ENCODE measurements at places on chromosomes 2 and 18.
A peak's percentile ranks its signal among the peaks of the same experiment; 100 is the strongest.

DNA sequence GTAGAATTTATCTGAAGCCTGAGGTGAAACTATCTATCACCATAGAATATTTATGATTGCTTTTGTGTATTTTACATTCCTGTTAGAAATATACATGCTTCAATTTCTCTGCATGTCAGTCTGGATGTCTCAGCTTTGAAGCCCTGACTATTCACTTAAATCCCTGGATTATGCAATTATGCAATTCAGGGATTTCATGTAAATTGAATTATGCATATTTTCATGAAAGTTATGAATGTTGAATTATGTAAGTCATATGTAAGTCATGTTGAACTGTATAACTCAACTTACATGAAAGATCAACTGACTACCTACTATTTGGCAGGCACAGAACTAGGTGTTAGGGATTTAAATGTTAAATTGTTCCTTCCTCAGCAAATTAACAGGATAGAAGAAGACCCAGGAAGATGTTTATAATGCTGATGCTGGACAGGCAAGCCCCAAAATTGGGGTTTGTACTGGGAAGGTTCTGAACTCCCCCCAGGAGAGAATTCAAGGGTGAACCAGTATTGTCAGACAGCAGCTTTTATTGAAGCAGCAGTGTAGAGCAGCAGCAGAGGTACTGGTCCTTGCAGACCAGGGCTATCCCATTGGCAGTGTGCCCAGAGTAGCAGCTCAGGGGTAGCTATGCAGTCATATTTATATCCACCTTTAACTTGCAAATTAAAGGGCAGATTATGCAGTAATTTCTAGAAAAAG is 236.5 kb downstream of the ZNF804A start:
- DNase-seq, result no peak

DNA sequence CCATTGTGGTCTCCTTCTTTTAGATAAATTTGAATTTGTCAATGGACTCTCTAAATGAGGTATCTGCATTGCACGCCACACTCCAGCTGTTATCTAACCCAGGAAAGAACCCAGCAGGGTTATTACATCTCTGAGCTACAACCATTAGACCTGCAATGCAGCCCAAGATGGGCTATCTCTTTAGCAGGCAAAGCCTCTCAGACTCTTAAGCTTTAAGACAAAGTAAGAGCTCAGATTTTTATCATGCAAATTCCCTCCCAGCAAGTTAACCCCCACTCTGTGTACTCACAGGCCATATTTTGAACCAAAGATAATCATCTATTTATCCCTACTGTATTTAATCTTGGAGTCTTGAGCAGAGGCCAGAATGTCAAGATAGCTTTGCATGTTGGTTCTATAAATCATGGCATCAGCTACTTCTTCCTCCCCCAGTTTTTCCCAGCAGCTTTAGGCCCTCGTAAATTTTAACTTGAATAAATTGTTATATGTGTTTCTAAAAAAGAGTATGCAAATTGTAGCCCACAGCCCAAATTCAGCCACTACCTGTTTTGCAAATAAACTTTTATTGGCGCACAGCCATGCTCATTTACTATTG is 273.7 kb upstream of the PKDCC start:
- DNase-seq, result no peak

DNA sequence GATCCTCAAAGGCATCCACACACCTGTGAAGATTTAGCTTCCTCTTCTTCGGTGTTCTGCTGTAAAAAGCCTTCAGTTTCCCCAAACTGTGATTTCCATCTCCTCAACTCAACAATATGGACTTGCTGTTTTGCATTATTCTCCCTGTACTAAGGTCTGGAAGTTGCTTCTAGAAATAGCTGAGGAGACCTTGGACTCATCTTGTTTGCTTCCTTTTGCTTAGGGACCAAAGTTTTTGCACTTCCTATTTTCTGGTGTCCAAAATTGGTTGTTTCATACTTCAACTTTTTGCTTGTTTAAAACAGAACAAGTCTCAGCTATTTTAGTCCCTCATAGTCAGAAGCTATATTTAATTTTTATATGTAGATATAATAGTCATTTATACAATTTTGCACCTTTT is 201.9 kb upstream of the COPS8 start:
- DNase-seq, result no peak

GRCh38 chr2:30706534-30707303 is 100.5 kb downstream of the CAPN13 start:
- DNase-seq, result no peak

DNA sequence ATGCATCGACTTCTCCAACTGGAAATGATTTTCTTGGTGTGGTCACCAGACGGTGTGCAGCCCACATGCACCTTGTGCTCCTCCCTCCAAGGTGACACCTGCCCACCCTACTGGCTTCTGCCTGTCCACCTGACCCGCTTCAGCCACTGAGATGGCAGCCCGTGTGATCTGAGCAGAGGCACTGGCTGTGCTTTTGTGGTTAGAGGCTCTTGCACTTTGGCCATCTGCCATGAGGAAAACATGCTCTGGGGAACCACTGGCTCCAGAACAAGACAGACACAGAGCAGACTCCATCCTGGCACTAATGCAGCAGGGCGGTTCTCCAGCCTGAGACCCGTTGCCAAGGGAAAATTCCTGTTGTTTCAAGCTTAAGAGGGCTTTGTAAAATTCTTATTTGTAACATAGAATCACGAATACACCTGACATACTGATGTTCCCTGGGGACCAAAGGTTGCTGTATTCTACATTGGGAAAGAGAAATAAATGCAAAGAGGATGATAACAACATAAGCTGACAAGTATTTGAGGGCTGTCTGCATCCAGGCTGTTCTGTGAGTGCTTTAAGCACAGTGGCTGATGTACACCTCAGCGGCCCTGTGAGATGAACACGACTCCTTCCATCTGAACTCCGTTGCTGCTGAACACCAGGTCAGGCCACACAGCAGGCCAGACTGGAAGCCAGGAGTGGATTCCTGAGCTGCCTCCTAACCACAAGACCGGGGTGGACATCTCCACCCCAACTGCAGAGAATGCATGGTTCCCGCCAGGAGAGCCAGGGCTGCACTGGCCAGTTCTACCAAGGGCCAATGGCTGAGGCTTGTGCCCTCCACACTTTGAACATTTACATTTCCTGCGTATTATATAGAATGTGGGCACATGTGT is 820.4 kb downstream of the GALR1 start:
- DNase-seq, result no peak

DNA sequence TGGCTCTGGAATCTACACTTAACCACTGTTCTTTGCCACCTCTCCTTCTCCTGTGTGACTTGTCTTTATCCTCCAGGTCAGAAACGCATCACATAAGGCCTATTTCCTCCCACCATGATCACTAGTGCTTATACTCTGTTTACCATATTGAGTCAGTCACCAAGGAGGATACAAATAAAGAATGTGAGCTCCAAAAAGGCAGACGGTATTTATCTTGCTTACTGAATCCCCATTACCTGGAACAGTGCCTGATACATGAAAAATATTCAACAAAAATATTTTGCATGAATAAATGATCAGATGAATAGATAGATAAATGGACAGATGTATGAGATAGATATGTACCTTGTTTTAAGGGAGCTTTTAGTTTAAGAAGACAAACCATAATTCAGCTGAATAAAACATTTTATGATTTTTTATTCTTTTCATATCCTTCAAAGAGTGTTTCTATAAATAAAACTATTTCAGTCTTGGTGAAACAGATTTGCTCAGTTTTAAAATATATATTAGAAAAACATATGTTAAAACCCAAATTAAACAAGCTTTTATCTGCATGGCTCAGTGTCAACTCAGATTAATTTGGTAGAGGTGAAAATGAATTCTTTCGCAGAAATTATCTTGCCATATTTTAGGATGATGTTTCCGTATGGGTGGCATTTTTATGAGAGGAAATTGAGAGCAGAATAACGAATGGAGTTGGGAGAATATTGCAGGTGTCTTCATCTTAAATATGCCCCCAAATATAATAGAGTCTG is 799.9 kb downstream of the DCC start:
- DNase-seq, result no peak

DNA sequence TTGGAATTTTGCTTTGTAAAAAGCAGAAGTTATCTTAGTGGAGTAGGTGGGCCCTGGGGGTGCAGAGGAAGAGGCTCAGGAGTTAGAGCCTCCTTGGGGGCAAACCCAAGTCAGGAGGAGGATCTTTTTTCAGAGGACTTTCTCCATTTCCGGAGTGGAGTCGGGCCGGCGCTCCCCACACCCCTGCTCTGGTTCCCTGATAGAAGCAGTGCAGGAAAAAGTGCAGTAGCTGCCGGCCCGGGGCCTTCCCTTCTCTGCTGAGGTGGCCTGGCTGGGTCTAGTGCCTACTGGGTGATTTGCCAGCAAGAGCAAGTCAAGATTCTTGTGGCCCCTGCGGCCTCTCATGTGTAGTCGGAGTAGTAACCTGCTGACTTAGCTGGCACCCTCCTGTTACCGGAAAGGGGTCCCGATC is 124.2 kb upstream of the HS6ST1 start:
- DNase-seq, result no peak

DNA sequence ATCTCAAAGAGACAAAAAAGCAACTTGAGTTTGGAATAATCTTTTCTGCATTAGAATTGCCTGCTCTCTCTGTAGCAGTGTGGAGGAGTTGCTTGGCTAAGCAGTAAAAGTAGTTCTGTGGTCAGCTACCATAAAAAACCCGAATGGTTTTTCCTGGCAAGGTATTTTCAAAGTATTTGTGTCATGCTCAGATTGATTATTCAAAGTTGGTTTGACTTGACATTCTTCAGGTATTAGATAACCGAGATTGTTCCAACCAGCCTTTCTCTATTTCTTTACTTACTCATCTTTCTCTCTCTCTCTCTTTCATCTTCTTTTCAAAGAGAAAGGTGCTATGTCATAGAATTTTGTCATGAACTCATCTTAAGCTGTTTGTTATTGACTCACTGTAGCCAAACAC is 404.9 kb downstream of the CPS1 start:
- no peak for DNase-seq

- DNase-seq, result no peak
Observed at GRCh38 chr2:80086831-80087230, 217.7 kb downstream of the LRRTM1 start.

GRCh38 chr18:9561759-9562158 is 52.6 kb downstream of the PPP4R1 start:
- no peak for DNase-seq

- DNase-seq, result no peak
Observed at GRCh38 chr2:6538607-6539006, 327.1 kb downstream of the CMPK2 start.

- peak; percentile 43 for DNase-seq
Observed at GRCh38 chr18:56574861-56575260, 63.5 kb downstream of the TXNL1 start.

- DNase-seq, result no peak
Observed at GRCh38 chr2:134220344-134220974, 33.4 kb upstream of the MGAT5 start.

GRCh38 chr18:217532-218336 is 50.1 kb downstream of the THOC1 start:
- no peak for DNase-seq

DNA sequence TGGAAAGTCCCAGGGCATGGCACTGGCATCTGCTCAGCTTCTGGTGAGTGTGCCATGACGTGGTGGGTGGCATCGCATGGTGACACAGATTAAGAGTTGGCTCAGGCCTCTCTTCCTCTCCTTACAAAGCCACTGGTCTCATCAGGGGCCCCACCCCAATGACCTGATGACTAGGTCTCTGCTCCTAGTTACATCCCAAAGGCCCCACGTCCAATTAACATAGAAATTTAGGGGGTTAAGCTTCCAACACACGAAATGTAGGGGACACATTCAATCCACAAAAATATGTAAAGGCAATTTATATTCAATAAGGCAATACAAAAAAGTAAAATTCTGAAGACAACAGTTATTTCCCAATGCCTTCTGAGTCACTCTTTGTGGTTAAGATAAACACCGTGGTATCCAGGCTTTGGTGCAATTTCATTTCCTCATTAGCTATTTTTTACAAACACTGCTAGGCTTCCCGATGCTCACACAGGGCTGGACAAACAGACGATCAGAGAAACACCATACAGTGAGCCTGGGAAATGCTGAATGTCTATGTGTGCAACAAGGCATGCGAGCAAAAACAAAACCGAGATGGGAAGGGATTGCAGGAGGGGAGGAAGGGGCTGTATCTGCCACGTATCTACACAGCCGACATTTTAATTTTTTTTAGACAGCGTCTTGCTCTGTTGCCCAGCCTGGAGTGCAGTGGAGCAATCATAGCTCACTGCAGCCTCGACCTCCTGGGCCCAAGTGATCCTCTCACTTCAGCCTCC is 67.2 kb downstream of the MBP start:
- DNase-seq, result peak; percentile 79

- no peak for DNase-seq
Observed at GRCh38 chr2:106921451-106921850, 35.5 kb upstream of the ST6GAL2 start.

DNA sequence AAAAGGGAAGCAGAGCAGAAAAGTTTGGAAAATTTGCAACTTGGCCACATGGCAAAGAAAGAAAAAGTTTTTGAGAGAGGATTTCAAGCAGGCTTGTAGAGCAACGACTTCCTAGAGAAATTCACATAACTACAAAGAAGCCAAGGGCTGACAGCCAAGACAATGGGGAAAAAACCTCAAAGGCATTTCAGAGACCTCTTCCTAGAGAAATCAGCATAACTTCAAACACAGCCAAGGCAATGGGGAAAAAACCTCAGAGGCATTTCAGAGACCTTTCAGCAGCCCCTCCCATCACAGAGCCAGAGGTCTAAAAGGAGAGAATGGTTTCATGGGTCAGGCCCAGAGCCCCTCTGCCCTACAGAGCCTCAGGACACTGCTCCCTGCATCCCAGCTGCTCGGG is 7.2 kb downstream of the ADI1 start:
- no peak for DNase-seq

- DNase-seq, result no peak
Observed at GRCh38 chr2:134258684-134259388, 5.0 kb downstream of the MGAT5 start.

DNA sequence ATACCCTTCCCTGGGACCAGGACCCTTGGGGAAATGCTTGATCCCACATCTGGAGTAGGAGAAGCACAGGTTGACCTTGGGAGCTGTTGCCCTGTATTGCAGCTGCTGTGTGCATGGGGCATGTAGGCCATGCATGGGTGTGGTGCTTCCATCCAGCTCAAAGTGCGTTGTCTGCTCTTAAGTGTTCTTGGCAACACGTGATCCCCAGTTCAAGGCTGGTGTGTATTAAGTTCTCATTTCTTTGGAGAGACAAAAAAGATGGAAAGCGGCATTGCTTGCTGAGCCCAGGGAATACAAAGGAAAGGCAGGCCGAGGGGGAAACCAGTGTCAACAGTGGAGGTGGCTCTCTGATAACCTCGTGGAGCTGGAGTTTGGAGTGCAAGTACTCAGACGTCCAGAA is 110.7 kb downstream of the RTP5 start:
- no peak for DNase-seq
